Activated CD4-positive, alpha-beta T cell treated with anti-CD3 and anti-CD28 coated beads for 24 hours (primary cell): ENCODE measurements at places on chromosomes 3 and 15.

DNA sequence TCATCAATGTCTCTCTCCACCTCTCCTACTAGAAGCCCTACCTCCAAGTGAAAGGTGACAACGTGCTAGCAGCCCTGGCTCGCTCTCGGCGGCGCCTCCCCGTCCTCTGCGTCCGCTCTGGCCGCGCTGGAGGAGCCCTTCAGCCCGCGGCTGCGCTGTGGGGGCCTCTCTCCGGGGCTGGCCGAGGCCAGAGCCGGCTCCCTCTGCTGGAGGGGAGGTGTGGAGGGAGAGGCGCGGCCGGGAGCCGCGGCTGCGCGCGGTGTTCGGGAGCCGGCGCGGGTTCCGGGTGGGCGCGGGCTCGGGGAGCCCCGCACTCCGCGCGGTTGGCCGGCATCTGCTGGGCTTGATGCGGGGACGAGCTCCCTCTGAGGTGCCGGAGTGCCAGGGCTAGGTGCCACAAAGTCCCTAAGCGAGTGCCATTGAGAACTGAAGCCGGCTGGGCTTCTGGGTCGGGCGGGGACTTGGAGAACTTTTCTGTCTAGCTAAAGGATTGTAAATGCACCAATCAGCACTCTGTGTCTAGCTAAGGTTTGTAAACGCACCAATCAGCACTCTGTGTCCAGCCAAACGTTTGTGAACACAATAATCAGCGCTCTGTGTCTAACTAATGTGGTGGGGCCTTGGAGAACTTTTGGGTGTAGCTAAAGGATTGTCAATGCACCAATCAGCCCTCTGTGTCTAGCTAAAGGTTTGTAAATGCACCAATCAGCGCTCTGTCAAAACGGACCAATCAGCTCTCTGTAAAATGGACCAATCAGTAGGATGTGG, 84.8 kb upstream of the ARRDC4 start:
- DNase-seq = no peak

DNA sequence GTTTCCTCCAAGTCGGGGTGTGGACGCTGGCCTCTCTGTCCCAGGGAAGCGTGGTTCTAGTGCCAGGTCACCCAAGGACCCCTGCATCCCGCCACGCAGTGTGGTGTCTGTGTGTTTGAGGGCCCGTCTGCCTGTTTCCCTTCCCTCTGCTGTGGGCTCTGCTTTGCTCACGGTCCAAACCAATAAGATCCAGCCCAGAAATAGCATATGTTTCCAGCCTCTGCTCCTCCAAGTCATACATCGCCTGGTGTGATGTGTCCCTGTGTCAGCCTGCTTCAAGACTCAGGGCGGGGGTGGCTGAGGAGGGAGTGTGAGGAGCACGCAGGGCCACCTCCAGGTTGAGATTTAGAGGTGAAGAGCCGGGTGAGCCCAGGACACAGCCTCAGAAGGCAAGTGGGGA, 21.9 kb upstream of the RPL29 start:
- no peak for DNase-seq

DNA sequence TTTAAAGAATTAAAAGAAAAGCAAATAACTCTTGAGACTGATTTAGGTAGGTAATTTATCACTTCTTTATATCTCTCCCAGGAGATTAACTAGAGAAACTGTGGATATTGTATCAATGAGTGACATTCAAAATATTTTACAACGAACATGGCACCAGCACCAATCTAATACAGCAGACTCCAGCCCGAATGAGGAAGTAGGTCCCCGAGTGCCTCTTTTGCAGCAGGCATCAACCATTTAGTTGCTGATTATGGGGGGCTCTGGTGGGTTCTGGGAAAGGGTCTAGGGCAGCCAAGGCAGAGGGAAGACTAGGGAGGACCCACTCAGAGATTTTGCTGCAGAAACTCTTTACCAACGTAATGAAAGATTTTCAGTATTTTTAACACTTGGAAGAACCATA, 31.7 kb upstream of the TTC14 start:
- no peak for DNase-seq

GRCh38 chr3:145182196-145182911, 978.6 kb downstream of the PLOD2 start:
- DNase-seq = no peak

DNA sequence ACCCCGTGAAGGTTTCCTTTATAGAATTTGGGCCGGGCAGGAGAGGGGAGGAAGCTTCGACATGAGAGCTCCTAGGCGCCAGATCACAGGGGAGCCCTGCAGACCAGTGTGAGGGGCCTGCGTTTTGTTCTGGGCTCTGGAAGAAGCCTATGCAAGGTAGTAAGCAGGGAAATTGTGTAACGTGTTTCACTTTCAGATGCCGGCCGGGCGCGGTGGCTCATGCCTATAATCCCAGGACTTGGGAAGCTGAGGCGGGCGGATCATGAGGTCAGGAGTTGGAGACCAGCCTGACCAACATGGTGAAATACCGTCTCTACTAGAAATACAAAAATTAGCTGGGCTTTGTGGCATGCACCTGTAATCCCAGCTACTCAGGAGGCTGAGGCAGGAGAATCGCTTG, 65.2 kb downstream of the GABRG3 start:
- DNase-seq = no peak

- DNase-seq = no peak
Measured at GRCh38 chr15:76866008-76866407, 39.1 kb downstream of the SCAPER start.

DNA sequence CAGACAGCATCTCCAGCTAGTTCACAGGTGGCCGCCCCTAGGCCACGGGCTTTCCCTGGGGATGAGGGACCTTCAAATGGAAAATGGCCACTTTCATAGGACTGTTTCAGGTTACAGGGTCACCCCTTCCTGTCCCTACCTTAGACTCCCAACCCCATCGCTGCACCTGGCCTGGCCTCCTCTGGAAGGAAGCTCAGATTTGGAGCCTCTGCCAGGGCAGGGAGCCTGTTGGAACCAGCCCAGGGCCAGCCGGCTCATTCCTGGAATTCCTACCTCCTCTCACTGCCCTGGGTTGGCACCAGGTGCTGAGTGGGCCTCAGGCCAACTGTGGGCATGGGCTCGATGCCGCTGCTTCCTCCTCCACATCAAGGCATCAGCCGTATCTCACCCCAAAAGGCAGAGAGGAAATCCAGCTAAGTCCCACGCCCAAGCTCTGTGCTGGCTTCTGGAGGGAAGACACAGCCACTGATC, 42.2 kb downstream of the KLHL25 start:
- DNase-seq = no peak

GRCh38 chr3:106820726-106821362, 556.4 kb upstream of the CCDC54 start:
- DNase-seq = no peak

GRCh38 chr3:161851941-161852566, 355.4 kb downstream of the OTOL1 start:
- no peak for DNase-seq

DNA sequence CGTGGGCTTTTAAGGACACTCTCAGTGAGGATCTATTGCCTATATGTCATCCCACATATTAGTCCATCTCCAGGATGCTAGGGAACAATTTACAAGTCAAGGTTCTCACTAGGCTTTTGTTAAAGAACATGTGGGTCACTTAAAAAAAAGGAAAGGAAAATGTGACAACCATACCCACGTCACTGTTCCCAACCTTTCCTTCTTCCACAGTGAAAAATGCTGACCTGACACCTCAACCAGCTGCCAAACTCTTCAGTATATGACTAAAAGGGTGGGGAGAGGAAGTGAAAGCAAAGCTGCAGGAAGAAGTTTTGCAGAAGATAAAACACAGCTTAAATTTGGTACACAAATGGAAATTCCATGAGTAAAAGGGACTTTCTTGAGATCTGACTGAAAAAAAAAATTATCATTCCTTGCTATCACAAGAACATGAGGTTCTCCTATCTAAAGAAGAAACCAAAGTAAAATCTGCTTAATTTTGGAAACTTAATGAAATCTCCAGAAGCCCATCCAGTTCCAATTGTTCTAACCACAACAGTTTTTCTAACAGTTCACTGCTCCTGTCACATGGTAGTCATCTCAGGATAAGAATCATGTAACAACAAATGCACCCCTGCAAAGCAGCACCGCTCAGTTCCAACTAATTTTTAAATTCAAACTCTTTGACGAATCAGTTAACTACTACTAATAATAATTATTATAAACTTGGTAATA, 117.0 kb upstream of the TSPAN3 start:
- DNase-seq = no peak

GRCh38 chr3:44077267-44077666, 164.4 kb upstream of the TOPAZ1 start:
- DNase-seq = no peak

GRCh38 chr15:72907733-72908132, 124.2 kb upstream of the ADPGK start:
- no peak for DNase-seq

- DNase-seq = no peak
Measured at GRCh38 chr3:95327478-95327877, 1264.6 kb downstream of the NSUN3 start.

DNA sequence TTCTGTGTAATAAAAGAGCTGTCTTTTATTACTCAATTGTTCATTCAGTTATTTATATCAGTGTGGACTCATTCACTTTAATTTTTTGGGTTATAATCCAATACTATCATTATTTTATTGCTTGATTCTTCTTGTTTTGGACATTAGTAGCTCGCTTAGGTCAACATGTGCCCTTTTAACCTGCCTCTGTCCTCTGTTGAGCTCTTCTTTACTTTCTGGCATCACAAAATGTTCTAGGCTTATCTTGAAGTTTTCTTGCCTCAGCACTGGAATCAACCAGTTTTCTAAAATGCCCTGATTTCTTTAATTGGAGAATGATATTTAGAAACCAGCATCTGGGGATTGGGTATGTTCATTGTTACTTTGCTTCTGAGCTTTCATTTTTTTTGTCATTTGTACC, 82.2 kb downstream of the LEKR1 start:
- no peak for DNase-seq
